ENCODE measurements at places on chromosomes 6 and 20.

DNA sequence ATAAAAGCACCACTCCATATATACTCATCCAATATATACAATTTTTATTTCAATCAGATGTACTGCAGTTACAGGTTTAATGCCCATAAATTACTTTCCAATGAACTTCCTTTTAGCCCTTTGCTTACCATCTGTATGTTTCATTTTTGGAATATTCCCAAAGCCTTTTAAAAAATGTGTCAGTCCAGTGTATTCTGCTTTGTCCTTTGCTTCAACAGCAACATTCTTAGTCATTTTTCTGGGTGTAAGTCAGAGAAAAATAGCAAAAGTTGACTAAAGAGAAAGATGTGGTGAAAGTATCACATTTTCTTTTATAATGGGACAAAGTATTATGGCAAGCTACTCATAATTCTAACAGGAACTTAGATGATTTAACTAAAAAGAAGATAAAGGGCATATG lies 15.2 kb downstream of the DSE start:
- DNase-seq: no peak

DNA sequence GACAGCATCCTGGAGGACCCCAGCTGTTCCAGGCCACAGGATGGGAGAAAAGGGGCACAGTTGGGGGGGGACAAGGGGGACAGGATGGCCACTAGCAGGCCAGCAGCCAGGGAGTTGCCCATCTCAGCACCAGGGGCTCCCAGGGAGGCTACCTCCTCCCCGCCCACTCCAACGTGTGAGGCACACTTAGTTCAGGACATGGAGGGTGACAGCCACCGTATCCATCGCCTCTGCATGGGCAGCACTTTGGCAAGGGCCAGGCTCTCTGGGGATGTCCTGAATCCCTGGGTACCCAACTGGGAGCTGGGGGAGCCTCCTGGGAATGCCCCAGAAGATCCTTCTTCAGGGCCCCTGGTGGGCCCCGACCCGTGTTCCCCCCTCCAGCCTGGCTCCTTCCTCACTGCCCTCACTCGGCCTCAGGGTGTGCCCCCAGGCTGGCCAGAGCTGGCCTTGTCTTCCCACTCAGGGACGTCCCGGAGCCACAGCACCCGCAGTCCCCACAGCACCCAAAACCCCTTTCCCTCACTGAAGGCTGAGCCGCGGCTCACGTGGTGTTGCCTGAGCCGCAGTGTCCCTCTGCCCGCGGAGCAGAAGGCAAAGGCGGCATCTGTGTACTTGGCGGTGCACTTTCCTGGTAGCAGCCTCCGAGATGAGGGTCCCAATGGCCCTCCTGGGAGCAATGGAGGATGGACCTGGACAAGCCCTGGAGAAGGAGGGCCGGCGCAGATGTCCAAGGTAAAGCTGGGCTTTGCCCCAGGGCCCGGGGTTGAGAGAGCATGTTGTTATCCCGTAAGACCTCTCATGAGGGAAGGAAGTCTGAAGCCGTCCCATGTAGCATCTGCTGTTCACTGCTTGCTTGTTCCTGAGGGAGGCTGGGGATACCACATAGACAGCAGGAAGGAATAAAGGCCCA lies 30.7 kb downstream of the ZNF831 start:
- no peak for DNase-seq

- DNase-seq: no peak
Measured at GRCh38 chr20:20829681-20830080, 117.2 kb upstream of the RALGAPA2 start.

- peak; percentile 56 for DNase-seq
Measured at GRCh38 chr20:4038047-4038459, 22.7 kb upstream of the RNF24 start.

DNA sequence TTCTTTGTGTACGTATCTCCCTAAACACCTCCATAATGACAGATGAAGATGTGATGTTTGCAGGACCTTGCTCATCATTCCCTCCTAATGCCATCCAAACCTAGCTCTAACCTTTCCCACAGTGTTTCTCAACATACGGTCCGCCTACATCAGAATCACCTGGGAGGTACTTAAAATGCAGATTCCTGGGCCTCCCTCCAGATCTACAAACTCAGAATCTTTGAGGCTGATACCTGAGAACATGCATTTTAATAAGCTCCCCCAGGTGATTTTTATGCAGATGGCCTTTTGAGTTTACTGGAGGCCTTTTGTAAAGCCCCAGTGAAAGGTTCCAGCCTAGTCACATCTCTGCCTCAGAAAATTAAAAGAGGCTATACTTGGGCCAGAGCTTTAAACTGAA lies 40.5 kb downstream of the METTL24 start:
- no peak for DNase-seq

DNA sequence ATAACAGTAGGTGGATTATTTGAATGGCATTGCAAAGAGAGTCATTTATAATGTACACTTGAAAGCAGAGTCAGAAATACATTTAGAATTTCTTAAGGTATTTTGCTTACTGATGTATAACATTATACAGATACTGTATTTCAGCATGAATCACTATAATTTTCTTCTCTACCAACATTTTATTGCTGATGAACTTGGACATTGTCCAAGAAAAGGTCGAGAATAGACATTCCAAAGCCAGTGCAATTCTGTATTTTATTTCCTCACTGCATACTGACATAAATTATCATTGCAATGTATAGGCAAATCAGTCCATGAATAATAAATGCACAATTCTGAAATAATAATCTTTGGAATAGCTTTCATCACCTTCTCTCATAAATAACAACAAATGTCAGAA lies 1420.0 kb upstream of the EYS start:
- DNase-seq: no peak

DNA sequence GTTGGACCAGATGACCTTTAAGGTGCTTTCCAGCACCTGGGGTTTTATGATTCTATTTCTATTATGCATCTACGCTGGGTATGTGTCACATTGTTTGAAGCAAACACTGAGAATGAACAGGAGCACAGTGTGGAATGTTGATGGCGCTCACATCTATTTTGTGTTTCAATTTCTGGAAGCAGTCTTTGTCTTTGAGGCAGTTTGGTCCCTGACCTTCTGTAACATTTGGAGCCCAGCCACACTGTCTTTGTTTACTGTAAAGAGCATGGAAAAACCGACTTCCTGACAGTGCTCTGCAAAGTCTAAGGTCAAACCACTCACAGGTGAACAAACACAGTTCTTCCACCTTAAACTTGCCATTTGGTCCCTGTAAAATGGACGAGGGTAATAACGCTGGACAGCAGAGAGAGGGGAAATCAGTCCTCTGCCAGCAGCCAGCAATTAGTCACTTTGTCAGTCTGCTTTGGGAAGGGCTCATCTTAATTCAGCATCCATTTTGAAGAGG lies 155.5 kb downstream of the PRL start:
- DNase-seq: no peak

GRCh38 chr6:70980727-70981126 lies 23.9 kb upstream of the B3GAT2 start:
- DNase-seq: no peak

- DNase-seq: no peak
Measured at GRCh38 chr6:38024908-38025307, 205.4 kb downstream of the ZFAND3 start.

DNA sequence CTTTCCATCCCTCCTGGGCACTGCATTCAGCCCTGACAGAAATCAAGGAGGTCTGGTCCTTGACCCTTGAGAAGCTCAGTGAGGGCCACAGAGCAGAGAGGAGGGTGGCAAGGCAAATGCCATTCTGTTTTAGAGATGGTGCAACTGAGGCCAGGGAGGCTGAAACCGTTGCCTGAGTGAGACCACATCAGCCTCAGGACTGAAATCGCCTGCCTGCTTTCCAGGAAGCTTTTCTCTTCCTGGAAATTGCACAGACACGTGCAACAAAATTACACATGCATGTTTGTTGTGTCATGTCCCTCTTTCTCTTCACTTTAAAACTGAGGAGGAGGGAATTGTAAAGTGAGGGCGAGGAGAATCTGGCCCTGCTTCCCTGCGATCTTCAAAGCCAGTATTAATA lies 113.7 kb upstream of the PDE10A start:
- DNase-seq: no peak

- no peak for DNase-seq
Measured at GRCh38 chr6:859936-860335, 167.0 kb upstream of the EXOC2 start.

GRCh38 chr20:38208088-38208487 lies 43.0 kb upstream of the TGM2 start:
- no peak for DNase-seq

DNA sequence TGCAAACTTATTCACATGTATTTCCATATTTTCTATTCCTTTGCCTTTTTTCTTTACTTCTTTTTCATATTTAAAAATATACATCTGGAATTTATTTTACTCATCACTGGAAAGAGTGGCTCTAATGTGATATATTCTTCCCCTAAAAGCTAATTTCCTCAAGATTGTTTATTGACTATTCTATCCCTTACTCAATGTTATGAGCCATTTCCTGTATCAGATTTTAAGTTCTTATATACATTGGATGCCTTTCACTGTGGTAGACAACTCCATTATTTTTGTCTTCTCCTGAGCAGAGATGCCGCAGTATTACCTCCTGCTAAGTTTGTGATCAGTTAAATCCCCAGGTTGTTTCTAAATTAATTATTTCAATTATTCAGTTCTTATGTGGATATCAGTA lies 418.4 kb upstream of the JAG1 start:
- DNase-seq: no peak

DNA sequence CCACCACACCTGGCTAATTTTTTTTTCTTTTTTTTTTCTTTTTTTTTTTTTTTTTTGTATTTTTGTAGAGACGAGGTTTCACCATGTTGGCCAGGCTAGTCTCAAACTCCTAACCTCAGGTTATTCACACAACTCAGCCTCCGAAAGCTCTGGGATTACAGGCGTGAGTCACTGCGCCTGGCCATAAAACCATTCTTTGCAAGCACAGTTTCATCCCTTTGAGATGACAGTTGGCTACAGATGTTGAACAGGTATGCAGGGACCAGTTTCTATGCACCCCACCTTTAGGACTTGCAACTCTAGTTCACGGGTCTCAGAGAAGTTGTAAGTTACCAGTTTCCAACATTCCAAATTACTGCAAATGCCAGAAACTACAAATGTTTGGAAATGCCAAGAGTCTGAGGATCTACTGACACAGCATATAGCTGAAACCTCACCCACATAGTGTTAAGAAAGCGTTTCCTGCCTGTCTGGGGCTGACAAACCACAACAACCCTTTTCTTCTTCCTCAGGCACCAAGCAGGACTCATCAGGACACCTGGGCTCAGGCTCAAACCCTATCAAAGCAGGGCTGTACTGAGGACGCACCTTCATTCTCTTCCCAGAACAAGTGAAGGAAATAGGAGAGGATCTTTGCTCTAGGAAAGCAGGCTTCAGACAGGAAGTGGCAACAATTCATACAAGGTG lies 22.9 kb downstream of the ARHGAP18 start:
- DNase-seq: no peak

GRCh38 chr6:121338956-121339355 lies 4.7 kb upstream of the TBC1D32 start:
- no peak for DNase-seq

DNA sequence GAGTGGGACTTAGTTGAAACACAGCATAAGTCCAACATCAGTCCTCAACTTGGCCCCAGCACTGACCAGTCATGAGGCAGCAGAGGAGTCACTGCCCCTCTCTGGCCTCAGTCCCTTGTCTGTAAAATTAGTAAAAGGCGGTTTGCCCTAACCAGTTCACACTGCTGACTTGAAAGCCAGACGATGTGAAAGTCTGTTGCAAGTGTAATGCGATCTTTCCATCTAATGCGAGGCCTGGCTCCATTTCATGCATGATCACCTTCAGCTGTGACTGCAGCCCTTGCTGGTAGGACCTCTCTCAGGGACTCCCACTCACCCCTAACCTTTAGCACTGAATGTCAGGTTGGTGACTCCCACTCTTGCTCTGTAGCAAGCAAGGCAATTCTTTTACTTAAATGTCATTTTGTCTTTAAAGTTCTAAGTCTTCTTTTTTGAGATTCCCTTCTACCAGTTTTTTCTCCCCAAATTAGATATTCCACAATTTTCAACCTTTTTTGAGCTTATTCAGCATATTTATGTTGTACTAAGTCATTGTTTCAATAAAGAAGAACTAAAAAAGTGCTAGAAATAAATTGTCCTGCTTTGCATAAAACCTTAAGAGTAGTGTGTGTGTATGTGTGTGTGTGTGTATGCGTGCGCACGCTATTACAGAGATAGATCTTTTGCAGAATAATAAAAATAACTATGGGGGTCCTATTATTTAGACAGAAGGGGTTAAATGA lies 245.5 kb downstream of the PACRG start:
- DNase-seq: no peak

- DNase-seq: no peak
Measured at GRCh38 chr20:57650756-57651483, 30.7 kb upstream of the ZBP1 start.

DNA sequence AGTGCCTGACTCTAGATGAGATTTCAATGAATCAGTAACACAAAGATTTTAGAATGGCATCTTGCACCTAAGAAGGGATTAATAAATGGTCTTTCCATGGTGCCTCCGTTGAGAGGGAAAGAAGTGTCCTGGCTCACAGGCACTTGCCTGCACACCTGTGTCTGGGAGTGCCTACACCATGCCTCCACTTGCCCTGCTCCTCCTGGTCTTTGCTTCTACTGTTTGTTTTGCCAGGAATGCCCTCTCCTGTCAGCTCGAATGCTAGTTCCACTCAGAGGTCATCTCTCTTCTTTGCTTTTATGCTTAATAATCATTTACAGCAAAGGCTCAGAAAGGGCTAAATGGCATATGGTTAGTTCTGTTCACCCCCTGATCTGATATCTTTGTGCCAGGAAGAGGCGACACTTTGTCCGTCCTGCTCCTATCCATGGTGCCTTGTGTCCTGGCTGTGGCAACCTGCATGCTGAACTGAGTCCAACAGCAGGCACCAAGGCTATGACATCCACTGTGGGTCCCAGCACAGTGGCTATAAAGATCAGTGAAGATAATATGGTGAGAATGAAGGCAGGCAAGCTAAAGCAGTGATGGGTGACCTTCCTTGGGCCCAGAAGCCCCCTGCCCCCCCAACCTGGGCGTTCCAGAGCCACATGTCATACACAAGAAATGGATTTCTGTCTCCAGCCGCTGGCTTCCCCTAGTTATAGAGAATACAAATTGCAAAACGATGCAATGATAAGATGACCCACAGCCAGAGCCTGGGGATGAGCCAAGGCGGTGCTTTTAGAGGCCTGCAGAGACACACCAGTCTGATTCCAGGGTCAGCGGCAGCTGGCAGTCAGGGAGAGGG lies 1.4 kb downstream of the C6orf132 start:
- no peak for DNase-seq

GRCh38 chr20:57522380-57523140 lies 2.4 kb downstream of the CTCFL start:
- DNase-seq: no peak

DNA sequence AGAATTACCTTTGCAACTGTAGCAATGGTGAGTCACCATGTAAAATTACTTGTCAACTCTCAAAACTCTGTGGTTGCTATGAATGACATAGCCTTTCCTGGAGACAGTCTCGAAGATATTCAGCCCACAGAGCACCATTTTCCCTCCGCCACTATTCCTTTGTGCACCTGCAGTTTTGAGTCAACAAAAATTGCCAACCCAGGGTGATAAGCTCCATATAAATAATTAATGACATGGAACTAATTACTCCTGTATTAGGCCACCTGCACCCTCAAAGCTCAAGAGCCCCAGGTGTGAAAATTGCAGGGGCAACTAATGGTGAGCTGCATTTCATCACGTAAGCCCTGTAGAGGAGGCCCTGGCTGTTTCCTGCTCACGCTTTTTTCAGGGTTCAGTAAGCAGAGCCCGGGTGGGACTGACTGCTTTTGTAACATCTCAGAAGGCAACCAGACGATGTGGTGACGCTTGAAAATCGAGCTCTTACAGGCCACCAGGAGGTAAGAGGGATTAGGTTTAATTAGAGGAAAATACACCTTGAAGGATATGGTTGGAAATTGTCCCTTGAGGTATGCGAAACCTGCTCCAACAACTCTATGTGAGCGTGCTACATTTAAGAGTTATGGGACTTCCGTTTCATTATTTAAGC lies 70.8 kb downstream of the BMP2 start:
- no peak for DNase-seq

Measured in activated CD8-positive, alpha-beta memory T cell treated with anti-CD3 and anti-CD28 coated beads for 1 hour (primary cell).